Head of caudate nucleus (tissue), 42 donors: ENCODE measurements at places on chromosomes 1 and 21.
A peak's percentile ranks its signal among the peaks of the same experiment; 100 is the strongest.

DNA sequence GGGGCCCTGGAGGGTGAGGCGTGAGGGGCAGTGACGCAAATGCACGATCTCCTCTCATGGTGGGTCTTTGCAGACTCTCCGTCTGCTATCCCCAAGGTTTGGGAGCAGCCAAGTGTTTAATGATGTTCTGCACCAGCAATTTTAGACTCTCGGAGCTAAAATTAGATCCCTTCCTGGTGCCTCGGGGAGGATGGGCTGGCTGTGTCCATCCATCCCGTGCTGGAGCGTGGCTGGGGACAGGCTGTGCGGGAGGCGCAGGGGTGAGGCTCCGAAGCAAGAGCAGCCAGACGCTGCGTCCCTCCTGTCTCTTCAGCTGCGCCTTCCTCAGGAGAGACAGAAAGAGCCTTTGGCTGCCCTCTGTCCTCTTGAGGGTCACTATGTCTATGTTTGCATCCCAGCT is 387.6 kb downstream of the CAMTA1 start:
- no peak for DNase-seq

DNA sequence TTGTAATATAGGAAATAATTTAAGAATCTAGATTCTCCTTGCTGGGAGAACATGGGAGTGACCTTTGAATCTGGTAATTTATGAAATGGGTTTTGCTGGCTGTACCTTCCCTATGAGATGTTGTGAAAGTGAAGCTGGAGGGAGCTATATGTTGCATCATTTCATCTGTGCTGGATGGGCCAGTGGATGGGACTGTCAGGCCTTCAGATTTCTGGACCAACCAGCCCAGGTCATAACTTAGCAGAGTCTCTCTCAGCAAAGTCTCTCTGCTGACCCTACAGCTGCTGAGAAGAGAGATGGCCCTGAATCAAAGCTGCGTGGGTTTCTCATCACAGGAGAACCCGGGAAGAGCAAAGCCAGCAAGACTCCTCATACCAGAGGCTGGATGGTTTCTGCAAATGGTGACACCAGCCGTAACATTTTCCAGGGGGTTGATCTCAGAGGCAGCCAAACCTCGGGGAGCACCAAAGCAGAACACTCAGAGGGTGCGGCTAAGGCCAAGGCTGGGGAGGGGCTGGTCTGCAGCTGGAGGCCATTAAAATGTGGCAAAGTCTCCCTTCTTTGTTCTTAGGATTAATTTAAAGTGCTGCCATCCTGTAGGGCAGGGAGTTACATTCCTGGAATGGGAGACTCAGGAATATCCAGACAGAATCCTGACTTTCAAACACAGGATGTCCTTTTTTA is 18.2 kb upstream of the PTGFRN start:
- no peak for DNase-seq

- no peak for DNase-seq
These were observed 161.0 kb downstream of the PLXNA2 start for GRCh38 chr1:208083016-208083714.

- peak; percentile 51 for DNase-seq
These were observed 32.9 kb downstream of the DUSP10 start for GRCh38 chr1:221708987-221709386.

- DNase-seq, result no peak
These were observed 25.2 kb downstream of the GFI1 start for GRCh38 chr1:92461364-92462097.

- DNase-seq, result no peak
These were observed 15.7 kb downstream of the ZFYVE9 start for GRCh38 chr1:52157582-52157981.

DNA sequence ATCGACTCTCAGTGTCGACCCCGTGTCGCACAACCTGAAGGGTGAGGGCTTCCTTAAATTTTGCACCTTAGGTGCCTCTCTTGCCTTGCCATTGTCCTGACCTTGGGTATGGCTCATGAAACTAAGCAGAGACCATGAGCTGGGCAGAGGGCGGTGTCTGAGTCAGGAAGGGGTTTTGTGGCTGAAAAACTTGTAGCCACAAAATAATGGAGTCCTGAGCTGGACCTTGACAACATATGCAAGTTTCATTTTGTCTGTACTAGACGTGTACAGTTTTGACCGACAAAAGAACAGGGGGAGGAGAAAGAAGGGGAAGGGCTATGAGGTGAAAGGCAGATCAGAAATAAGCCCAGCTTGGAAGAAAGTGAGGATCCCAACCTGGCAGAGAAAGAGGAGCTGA is 8.3 kb upstream of the RUNX1 start:
- DNase-seq, result no peak

DNA sequence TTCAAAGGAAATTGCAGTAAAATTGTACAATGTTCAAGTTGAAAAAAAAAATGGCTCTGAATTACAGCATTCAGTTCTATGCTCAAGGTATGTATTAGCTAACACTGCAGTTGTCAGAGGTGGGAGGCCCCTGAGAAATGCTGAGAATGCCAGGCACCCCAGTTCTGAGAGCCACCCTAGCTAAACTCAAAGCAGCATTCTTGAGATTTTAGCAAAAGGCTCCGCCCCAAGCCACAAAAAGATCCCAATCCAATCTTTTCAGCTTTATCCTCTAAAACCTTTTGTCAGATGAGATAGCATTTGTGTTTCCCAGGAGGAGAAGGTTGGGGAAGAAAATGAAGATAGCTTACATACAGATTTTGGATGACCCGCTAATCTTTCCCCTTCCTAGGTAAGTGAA is 68.8 kb downstream of the SMYD2 start:
- no peak for DNase-seq

- peak; percentile 57 for DNase-seq
These were observed 866 bp upstream of the WNT2B start for GRCh38 chr1:112507921-112508277.

DNA sequence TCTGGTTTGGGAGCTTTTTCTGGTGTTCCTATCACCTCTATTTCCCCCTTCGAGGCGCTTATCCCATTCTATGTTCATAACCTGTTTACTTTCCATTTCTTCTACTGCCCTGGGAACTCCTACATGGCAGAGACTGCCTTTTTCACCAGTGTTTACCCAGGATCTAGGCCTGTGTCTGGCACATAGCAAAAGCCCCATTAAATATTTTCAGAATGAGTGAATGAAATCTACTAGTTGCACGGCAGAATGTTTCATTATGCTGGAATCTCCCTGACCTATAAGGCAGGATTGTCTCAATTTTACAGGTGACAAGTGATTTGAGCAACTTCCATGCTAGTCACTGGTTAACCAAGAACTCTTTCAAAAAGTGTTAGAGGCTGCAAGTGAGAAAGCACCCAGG is 70.1 kb downstream of the PGM1 start:
- DNase-seq, result no peak

- no peak for DNase-seq
These were observed 29.5 kb upstream of the RUNX3 start for GRCh38 chr1:24959623-24959975.
